ENCODE measurements at places on chromosomes 7 and 10. TPM values are rescaled to one million over a fixed set of nuclear protein-coding genes. Genes with fewer than 3 reads are reported as not detected.

LIPJ gene
- 3.4 TPM for total RNA-seq

CFAP58 gene
- total RNA-seq = 0.62 TPM

PIK3AP1 gene
- 5.6 TPM for total RNA-seq

ADCY1 gene
- 226 TPM for total RNA-seq

C10orf90 gene
- total RNA-seq = 0.16 TPM

IDI2 gene
- total RNA-seq = not detected

EIF4H gene
- 146 TPM for total RNA-seq

TDRD1 gene
- under 0.01 TPM for total RNA-seq

SPDYE11 gene
- not detected for total RNA-seq

ZNF25 gene
- total RNA-seq = 66.8 TPM

C7orf57 gene
- total RNA-seq = 0.78 TPM

TRIM50 gene
- 0.16 TPM for total RNA-seq

SAP25 gene
- total RNA-seq = not detected

MLXIPL gene
- total RNA-seq = not detected

C10orf105 gene
- total RNA-seq = under 0.01 TPM

POLR2J3 gene
- 27.3 TPM for total RNA-seq

APBB1IP gene
- 0.94 TPM for total RNA-seq

CTAGE6 gene
- not detected for total RNA-seq

NME8 gene
- not detected for total RNA-seq

LRRC4 gene
- 18.4 TPM for total RNA-seq

FAM25A gene
- total RNA-seq = not detected

OR2AE1 gene
- total RNA-seq = not detected

MYL10 gene
- total RNA-seq = not detected

ERVW-1 gene
- total RNA-seq = not detected

SPDYE6 gene
- 0.16 TPM for total RNA-seq

OR9A2 gene
- 1.1 TPM for total RNA-seq

GCK gene
- 5.1 TPM for total RNA-seq

CNNM1 gene
- 3.1 TPM for total RNA-seq

C1GALT1 gene
- total RNA-seq = 37.7 TPM

OIT3 gene
- 0.47 TPM for total RNA-seq

ANKRD61 gene
- 0.31 TPM for total RNA-seq

PDZD7 gene
- total RNA-seq = 4.5 TPM

PAPSS2 gene
- 3.1 TPM for total RNA-seq

NUP205 gene
- total RNA-seq = 58.0 TPM

SLC29A3 gene
- total RNA-seq = 0.78 TPM

ZNF425 gene
- 5.1 TPM for total RNA-seq

GRID2IP gene
- total RNA-seq = 1.2 TPM

PBLD gene
- total RNA-seq = 7.0 TPM

OPN4 gene
- total RNA-seq = not detected

USP6NL gene
- total RNA-seq = 40.2 TPM

NKX1-2 gene
- total RNA-seq = 0.47 TPM

TMEM184A gene
- not detected for total RNA-seq

All from occipital lobe (tissue), 3 donors.